ENCODE measurements at places on chromosomes 12 and 14.

GRCh38 chr14:54718046-54718445 is 151.1 kb downstream of the SAMD4A start:
- DNase-seq, result no peak

GRCh38 chr12:58296863-58297262 is 355.5 kb downstream of the ATP23 start:
- no peak for DNase-seq

DNA sequence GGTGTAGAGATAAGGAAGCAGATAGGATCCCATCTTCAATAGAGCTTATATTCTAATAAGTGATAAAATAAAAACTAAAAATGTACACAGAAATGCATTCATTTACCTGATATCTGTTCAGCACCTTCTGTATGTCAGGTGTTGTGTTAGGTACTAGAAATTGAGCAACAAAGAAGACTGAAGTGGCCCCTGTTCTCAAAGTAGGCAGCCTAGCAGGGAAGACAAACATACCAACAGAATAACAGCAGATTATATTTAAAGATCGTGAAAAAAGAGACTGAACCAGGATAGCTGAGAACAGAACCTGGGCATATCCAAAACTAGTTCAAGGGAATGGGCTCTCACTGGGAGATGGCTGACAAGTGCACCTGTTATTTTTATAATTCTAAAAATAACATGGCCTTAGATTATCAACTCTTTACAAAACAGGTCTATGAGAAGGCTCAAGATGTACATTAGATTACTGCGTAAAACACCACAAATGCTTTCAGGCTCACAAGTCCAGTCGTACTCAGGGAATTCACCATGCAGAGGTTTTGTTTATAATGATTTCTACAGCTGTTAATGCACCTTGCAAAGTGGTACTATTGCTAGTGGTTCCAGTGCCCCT is 16.4 kb downstream of the ANO6 start:
- no peak for DNase-seq

GRCh38 chr12:92722897-92723296 is 20.1 kb downstream of the PLEKHG7 start:
- no peak for DNase-seq

DNA sequence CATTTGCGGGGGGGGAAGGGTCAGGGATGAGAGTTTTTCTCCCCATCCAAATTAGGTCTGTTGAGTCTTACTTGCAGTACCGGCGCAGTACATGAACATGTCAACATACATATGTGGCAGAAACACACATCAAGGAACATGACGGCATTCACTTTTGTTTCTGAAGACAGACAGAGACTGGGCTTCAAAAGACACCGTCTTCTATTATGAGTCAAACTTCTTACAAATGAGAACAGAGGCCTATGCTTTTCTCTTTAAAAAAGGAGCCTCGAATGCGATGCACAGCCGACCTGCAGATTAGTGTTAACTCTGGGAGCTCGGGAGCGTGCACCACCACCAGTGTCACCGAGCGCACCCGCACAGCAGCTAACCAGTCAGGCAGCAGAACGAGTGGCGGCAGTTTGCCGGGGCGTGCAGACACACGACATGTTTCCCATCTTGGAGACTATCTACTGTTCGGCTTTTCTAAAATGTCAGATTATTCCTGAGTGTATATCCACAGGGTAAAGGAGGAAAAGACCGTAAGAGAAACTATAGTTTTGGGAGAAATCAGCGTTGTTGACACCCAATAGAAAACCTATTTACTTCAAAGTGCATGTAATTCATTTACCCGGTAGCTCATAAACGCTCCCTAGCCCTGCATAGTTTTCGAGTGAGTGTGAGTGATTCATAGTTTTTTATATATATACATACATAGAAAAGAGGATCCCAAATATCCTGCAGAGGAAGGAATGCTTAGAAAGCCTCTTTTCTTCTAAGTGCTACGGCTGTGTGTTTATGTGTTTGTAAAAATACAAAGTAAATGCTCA is 33.0 kb downstream of the UBR7 start:
- no peak for DNase-seq
